ENCODE measurements at places on chromosomes 16 and 17. TPM values are rescaled to one million over a fixed set of nuclear protein-coding genes. Genes with fewer than 3 reads are reported as not detected.

The SEZ6L2 gene
- 55.8 TPM for total RNA-seq

The TGFB1I1 gene
- 4.2 TPM for total RNA-seq

DNA sequence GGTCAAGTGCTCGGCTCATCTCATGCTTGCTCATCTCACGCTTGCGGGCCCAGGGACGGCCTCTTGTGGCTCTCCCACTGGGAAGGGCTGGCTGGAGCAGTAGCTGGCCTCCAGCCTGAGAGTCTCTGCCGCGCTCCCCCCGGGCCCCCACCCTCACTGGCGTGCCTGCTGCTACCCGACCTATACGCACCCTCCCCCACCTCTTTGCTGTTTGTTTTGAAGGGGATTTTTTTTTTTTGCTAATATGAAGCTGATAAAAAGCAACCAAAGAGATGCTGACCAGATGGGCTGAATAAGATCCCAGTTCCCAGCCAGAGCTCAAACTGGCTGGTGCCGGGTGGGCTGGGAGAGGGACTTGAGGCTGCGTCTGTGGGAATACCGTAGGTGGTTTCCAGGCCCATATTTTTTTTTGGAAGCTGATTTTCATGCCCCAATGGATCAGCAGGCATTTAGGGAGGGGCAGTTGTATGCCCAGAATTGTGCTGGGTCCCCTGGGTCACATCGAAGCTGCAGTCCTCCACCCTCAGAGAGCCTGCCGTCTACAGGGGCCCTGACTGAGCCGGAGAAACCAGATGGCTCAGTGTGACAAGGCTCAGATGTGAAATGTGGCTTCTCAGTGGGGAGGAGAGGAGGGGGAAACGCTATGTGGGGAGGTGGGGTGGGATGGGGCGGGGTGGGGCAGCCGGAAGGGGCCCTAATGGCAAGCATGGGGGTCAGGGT is 115.0 kb downstream of the RAP1GAP2 start:
- H3K4me1 ChIP-seq = peaks cover 4% of the 10 kb centered on the region
- no peaks in the 10 kb centered on the region for H3K27me3 ChIP-seq
- no peaks in the 10 kb centered on the region for H3K36me3 ChIP-seq
- no peak overlapping the region for H3K27ac ChIP-seq
- DNase-seq = no peak
- no peak overlapping the region for H3K4me3 ChIP-seq

- H3K36me3 ChIP-seq = no peaks in the 10 kb centered on the region
- DNase-seq = no peak
- H3K27me3 ChIP-seq = no peaks in the 10 kb centered on the region
- no peak overlapping the region for H3K4me3 ChIP-seq
- H3K27ac ChIP-seq = no peak overlapping the region
Measured at GRCh38 chr17:74070998-74071679, 132.3 kb upstream of the RPL38 start.

- H3K4me1 ChIP-seq = no peaks in the 10 kb centered on the region
- no peak for DNase-seq
- no peak overlapping the region for H3K27ac ChIP-seq
- H3K36me3 ChIP-seq = no peaks in the 10 kb centered on the region
Measured at GRCh38 chr16:76292218-76292617, 15.0 kb downstream of the CNTNAP4 start.

DNA sequence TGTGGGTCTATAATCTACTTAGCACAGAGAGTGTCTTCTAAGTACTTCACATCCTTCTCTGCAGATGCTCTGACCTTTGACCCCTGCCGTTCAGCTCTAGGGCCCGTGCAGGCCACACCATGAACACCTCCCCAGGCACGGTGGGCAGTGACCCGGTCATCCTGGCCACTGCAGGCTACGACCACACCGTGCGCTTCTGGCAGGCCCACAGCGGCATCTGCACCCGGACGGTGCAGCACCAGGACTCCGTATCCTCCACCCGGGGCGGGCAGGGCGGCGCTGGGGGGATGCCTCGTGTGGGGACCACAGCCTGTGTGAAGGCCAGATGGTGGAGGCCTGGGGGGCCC is 686 bp downstream of the MLST8 start:
- no peaks in the 10 kb centered on the region for H3K36me3 ChIP-seq
- H3K27me3 ChIP-seq = peaks cover 10% of the 10 kb centered on the region
- DNase-seq = no peak
- peaks cover 4% of the 10 kb centered on the region for H3K4me1 ChIP-seq
- no peak overlapping the region for H3K27ac ChIP-seq

DNA sequence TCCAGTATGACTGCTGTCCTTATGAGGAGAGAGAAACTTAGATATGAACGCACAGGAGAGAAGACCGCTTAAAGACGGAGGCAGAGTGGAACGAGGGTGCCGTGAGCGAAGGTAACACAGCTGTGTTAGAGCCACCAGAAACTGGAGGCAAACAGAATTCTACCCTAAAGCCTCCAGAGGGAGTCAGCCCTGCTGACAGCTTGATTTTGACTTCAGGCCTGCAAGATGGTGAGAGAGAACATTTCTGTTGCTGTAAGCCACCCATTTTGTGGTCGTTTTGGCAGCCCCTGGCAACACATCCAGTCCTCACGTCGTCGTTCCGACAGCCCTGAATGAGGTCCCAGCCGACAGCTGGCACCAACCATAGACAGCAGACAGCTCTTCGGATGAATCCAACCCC is 2.8 kb upstream of the SPATA2L start:
- no peaks in the 10 kb centered on the region for H3K36me3 ChIP-seq
- peaks cover 23% of the 10 kb centered on the region for H3K27me3 ChIP-seq
- H3K4me1 ChIP-seq = peaks cover 14% of the 10 kb centered on the region

- no peaks in the 10 kb centered on the region for H3K4me1 ChIP-seq
- no peak overlapping the region for H3K27ac ChIP-seq
- no peak overlapping the region for H3K4me3 ChIP-seq
- H3K36me3 ChIP-seq = no peaks in the 10 kb centered on the region
Measured at GRCh38 chr17:14672830-14673229, 371.9 kb downstream of the HS3ST3B1 start.

- H3K4me1 ChIP-seq = peaks cover 1% of the 10 kb centered on the region
- no peaks in the 10 kb centered on the region for H3K36me3 ChIP-seq
- H3K27ac ChIP-seq = no peak overlapping the region
- no peaks in the 10 kb centered on the region for H3K27me3 ChIP-seq
Measured at GRCh38 chr17:6941989-6942388, 53.9 kb upstream of the ALOX12 start.

DNA sequence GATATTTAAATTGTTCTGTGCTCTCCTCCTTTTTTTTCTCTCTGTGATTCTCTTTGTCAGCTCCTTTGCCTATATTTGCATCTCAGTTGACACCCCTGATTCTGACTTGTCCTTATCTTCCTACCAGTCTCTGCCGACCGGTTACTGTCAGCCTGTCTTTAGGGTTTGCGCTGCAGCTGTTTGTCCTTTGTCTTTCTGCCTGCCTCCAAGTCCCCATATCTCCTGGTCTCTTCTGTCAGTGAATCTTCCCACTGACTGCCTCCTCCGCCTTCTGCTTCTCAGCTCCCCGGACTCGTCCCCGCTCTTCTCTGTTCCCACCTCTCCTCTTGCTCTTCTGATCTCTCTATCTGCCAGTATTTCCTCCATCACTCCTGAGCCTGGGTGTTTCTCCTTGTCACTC is 5.2 kb downstream of the TLCD2 start:
- H3K4me3 ChIP-seq = no peak overlapping the region
- no peaks in the 10 kb centered on the region for H3K36me3 ChIP-seq
- DNase-seq = no peak
- peaks cover 7% of the 10 kb centered on the region for H3K27me3 ChIP-seq

GRCh38 chr16:22941970-22942501 is 128.1 kb downstream of the HS3ST2 start:
- no peaks in the 10 kb centered on the region for H3K36me3 ChIP-seq
- H3K4me3 ChIP-seq = no peak overlapping the region
- H3K27ac ChIP-seq = no peak overlapping the region
- no peaks in the 10 kb centered on the region for H3K27me3 ChIP-seq
- DNase-seq = no peak

DNA sequence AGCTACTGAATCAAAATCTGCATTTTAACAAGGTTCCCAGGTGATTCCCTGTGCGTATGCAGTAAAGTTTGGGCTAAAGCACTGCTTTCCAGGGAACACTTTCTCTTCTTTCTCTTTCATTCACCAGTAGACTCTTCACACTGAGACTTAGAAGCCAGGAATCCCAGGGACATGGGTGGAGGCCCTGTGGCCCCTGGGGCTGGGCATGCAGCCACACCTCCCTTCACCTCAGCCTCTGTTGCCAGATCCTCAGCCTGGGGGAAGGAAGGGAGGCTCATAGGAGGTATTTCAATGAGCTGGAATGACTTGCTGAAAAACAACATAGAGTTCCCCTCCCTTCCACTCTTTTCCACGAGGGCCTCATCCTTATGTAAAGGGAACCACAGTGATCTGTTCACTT is 1.2 kb downstream of the G6PC3 start:
- peaks cover 9% of the 10 kb centered on the region for H3K36me3 ChIP-seq
- no peak for DNase-seq
- H3K27ac ChIP-seq = peak overlapping the region; percentile 98
- H3K4me1 ChIP-seq = peaks cover 24% of the 10 kb centered on the region
- H3K27me3 ChIP-seq = no peaks in the 10 kb centered on the region
- H3K4me3 ChIP-seq = peak overlapping the region; percentile 99

- H3K36me3 ChIP-seq = no peaks in the 10 kb centered on the region
- H3K27me3 ChIP-seq = no peaks in the 10 kb centered on the region
- no peaks in the 10 kb centered on the region for H3K4me1 ChIP-seq
- no peak overlapping the region for H3K27ac ChIP-seq
Measured at GRCh38 chr17:69710926-69711325, 296.4 kb downstream of the MAP2K6 start.

- H3K36me3 ChIP-seq = no peaks in the 10 kb centered on the region
- no peak for DNase-seq
- H3K27ac ChIP-seq = no peak overlapping the region
- no peak overlapping the region for H3K4me3 ChIP-seq
Measured at GRCh38 chr17:50569592-50569991, 9.1 kb downstream of the CACNA1G start.

DNA sequence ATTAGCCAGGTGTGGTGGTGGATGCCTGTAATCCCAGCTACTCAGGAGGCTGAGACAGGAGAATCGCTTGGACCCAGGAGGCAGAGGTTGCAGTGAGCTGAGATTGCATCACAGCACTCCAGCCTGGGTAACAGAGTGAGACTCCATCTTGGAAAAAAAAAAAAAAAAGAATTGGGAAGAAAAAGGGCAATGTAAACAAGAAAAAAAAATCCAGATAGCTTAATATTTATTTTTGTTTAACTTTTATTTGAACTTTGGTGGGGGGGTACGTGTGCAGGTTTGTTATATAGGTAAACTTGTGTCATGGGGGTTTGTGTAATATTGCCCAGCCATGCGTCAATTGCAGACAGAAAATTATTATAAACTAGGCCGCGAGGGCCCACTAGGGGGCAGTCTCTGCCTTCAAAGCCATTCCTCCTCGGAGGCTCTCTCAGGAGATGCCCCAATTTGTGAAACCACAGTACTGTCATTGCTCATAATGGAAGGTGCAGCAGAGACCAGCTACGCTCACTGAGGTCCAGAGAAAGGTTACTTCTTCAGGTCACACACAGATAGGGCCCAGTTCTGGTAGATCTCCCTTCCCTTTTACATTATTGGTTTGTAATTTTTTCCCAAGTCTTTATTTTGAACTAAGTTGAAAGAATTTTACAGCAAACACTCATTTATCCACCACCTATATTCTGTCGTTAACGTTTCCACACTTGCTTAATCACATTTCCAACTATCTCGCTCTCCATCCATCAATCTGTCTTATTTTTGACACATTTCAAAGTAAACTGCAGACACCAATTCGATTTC is 206.2 kb downstream of the PRKCB start:
- no peak overlapping the region for H3K27ac ChIP-seq
- H3K4me3 ChIP-seq = no peak overlapping the region
- DNase-seq = peak; percentile 85
